ENCODE measurements at places on chromosomes 1 and 21. TPM values are rescaled to one million over a fixed set of nuclear protein-coding genes. Genes with fewer than 3 reads are reported as not detected.
A peak's percentile ranks its signal among the peaks of the same experiment; 100 is the strongest.

- peak overlapping the region; percentile 69 for H3K4me3 ChIP-seq
- peaks cover 15% of the 10 kb centered on the region for H3K4me1 ChIP-seq
- H3K27me3 ChIP-seq, result peaks cover 37% of the 10 kb centered on the region
- H3K27ac ChIP-seq, result no peak overlapping the region
- H3K36me3 ChIP-seq, result peaks cover 1% of the 10 kb centered on the region
Measured at GRCh38 chr1:236141447-236142252, 689 bp upstream of the GPR137B start.

GRCh38 chr21:45579383-45580180 lies 37.3 kb upstream of the SLC19A1 start:
- H3K4me3 ChIP-seq, result no peak overlapping the region
- H3K36me3 ChIP-seq, result no peaks in the 10 kb centered on the region
- H3K4me1 ChIP-seq, result no peaks in the 10 kb centered on the region
- peaks cover 2% of the 10 kb centered on the region for H3K27me3 ChIP-seq

DNA sequence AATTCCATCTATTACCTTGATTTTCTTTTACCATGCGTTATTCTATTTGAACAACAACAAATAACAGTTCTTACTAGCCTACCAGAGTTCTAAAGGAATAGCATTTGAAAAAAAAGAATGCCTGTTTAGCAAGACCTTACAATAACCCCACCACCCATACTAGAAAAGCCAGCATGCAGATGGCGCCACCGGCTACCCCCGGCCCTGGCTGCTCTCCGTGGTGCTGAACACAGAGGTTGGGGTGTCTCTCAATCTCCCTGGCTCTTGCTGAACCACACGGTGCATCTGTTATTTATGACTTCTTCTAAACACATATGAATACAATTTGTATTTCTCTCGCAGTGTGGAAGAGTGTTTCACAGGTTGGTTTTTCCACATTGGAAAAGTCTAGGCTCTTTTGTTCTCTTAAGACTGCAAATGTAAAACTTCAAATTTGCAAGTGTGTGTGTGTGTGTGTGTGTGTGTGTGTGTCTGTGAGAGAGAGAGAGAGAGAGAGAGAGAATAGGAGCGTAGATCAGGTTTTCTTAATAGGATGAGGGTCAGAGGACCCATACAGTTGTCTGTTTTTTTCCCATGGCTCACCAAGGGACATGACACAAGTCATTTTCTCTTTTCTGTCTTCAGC lies 13.6 kb downstream of the GRIK3 start:
- peaks cover 16% of the 10 kb centered on the region for H3K27me3 ChIP-seq
- peak; percentile 51 for DNase-seq
- no peaks in the 10 kb centered on the region for H3K4me1 ChIP-seq
- H3K36me3 ChIP-seq, result no peaks in the 10 kb centered on the region
- no peak overlapping the region for H3K4me3 ChIP-seq
- no peak overlapping the region for H3K27ac ChIP-seq

DNA sequence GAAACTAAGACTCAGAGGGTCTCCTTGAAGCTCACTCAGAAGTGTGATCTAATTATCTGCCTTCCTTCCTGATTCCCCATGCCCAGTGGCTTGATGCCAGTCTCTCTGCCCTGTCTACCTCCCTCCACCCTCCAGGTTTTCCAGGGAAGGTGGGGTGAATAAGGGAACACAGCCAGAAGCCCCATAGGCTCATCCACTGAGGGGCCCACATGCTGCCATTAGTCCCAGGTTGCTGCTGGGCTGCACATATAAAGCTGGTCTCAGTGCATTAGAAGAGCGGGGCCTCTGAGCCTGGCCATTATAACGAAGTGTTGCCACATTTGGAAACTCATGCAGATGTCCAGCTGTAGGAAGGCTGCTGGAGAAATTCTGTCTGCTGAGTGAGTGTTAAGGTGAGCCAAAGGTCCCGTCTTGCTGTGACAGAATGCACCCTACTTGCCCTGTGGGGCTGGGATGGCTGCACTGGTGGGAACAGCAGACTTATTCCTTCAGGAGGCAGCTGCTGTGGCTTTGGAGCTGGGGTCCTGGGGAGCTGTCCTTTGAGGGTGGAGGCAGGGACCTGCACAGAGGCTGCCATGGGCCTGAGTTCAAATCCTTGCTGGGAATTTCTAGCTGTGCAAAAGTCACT lies 2.9 kb downstream of the ADORA1 start:
- DNase-seq, result no peak
- no peak overlapping the region for H3K27ac ChIP-seq
- H3K36me3 ChIP-seq, result no peaks in the 10 kb centered on the region
- H3K27me3 ChIP-seq, result peaks cover 33% of the 10 kb centered on the region

DNA sequence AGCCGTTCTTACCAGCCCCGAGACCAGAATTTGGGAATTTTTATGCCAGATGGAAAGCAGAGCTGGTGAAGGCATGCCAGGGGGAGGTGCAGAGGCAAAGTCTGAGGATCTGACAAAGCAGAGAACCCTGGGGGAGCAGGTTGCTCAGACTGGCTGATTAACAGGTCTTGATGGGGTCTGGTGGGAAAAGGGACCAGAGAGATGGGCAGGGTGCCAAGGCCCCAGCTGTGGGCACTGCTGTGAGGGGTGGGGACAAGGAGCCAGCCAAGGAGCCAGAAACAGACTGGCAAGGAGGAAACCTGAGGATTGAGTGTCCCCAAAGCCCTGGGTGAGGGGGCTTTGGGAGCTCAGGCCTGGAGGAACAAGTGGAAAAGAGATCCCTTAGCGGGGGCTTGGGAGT lies 21.4 kb downstream of the RPS6KA1 start:
- H3K4me1 ChIP-seq, result peaks cover 22% of the 10 kb centered on the region
- H3K27me3 ChIP-seq, result no peaks in the 10 kb centered on the region
- H3K4me3 ChIP-seq, result no peak overlapping the region
- H3K27ac ChIP-seq, result no peak overlapping the region

- no peak overlapping the region for H3K4me3 ChIP-seq
- H3K27ac ChIP-seq, result no peak overlapping the region
- peaks cover 3% of the 10 kb centered on the region for H3K36me3 ChIP-seq
- no peak for DNase-seq
- peaks cover 19% of the 10 kb centered on the region for H3K4me1 ChIP-seq
Measured at GRCh38 chr1:901108-901859, 22.4 kb upstream of the SAMD11 start.

- H3K4me3 ChIP-seq, result no peak overlapping the region
- no peaks in the 10 kb centered on the region for H3K36me3 ChIP-seq
- no peak for DNase-seq
- H3K27me3 ChIP-seq, result no peaks in the 10 kb centered on the region
Measured at GRCh38 chr1:195866781-195867222, 741.4 kb downstream of the KCNT2 start.

DNA sequence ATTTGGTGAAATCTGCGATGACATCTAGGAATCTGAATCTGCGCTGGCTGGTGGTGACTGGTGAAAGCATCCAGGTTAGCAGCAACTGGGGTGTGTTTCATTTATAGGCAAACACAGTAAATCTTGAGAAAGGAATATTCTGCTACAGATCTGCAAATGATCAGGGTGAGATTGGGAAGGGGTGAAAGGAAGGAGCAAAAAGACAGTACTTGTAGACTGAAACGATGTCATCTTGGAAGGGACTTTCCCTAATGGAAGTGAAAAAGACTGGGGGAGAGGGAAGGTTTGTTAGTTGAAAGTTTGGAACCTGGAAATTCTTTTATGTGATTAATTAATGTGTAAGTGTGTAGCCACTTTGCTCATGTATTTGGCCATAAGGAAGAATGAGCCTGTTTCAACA lies 228.3 kb downstream of the FMN2 start:
- H3K4me3 ChIP-seq, result no peak overlapping the region
- no peaks in the 10 kb centered on the region for H3K4me1 ChIP-seq

GRCh38 chr1:29380532-29380931 lies 144.2 kb downstream of the PTPRU start:
- peaks cover 4% of the 10 kb centered on the region for H3K36me3 ChIP-seq
- H3K4me3 ChIP-seq, result no peak overlapping the region
- H3K27me3 ChIP-seq, result peaks cover 30% of the 10 kb centered on the region
- H3K4me1 ChIP-seq, result no peaks in the 10 kb centered on the region
- DNase-seq, result no peak

KANK4 gene
- not detected for total RNA-seq

MORC3 gene
- total RNA-seq, result 25.0 TPM

MPZ gene
- total RNA-seq, result 5.3 TPM
